Suppressor macrophage (primary cell): ENCODE measurements at places on chromosomes 13 and 19.

GRCh38 chr13:84129966-84130365, 247.7 kb upstream of the SLITRK1 start:
- no peak for DNase-seq

DNA sequence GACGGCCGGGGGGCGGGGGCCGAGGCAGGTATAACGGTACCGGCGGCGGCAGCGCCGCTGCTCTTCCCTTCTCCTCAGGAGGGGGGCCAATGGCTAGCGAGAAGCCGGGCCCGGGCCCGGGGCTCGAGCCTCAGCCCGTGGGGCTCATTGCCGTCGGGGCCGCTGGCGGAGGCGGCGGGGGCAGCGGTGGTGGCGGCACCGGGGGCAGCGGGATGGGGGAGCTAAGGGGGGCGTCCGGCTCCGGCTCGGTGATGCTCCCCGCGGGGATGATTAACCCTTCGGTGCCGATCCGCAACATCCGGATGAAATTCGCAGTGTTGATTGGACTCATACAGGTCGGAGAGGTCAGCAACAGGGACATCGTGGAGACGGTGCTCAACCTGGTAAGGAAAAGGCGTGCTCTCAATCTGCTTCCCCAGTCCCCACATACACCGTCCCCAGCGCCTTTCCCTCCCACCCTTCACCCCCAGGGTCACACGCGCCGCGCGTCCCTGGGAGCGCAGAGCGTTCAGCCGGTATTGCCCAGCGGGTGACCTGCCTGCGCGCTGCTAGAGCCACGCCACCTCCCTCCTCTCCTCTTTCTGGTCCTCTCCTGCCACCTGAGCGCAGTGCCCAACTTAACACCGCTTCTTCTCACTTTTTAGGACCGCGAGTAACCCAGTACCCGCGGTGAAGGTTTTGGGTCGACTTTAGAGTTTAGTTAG, 814 bp downstream of the NBEA start:
- no peak for DNase-seq

DNA sequence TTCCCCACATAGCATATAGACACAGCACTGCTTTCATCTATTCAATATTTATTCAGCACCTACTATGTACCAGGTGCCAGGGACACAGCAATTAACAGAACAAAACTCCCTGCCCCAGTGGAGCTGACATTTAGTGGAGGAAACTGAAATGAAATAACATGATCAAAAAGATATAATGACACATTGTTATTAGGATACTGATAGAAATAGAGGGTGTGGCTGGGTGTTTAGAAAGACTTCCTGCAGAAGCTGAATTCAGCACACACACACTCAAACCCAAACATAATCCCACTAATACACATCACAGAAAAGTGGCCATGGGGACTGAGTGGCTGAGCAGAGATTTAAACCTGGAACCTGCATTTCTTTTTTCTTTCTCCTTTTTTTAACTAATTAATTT, 3.8 kb upstream of the CDC37 start:
- no peak for DNase-seq

DNA sequence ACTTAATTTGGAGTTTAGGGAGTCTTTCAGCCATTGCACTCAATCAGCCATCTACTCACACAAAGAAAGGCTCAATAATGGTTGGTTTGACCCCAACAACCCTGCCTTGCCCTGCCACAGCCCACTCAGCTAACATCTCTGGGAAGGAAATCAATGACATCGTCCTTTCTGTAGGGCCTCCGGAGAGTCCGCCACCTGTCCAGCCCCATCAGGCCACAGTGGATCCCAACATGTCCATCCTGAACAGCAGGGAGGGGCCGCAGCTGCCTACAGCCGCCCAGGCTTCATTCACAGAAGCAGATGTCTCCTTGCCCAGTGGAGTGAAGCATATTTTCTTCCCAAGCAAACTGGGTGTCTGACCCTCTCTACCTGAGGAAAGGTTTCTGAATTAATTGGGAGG, 4.2 kb upstream of the CDX2 start:
- DNase-seq: no peak

- no peak for DNase-seq
These were observed 6.3 kb downstream of the KCTD12 start for GRCh38 chr13:76879883-76880270.

DNA sequence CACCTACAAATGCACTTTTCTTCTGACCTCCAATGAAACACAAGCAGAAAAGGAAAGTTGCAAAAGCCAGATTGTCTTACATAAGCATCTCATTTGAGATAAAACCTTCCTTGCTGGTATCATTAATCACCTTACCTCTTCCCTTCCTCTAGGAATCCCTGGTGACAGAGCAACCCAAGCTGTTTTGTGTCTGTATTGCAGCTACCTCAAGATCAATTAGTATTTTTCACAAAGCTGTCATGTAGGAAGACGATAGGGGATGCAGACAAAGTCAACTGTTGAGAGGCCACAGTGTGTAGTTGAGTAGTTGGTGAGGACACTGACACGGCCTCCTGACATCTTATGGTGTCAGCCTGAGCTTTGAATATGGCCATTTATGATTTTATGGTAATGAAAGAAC, 339.1 kb upstream of the SLC10A2 start:
- no peak for DNase-seq

GRCh38 chr19:41861116-41861768, 1.2 kb downstream of the RPS19 start:
- DNase-seq: peak; percentile 21

GRCh38 chr13:36673352-36673751, 468 bp upstream of the SERTM1 start:
- DNase-seq: no peak

DNA sequence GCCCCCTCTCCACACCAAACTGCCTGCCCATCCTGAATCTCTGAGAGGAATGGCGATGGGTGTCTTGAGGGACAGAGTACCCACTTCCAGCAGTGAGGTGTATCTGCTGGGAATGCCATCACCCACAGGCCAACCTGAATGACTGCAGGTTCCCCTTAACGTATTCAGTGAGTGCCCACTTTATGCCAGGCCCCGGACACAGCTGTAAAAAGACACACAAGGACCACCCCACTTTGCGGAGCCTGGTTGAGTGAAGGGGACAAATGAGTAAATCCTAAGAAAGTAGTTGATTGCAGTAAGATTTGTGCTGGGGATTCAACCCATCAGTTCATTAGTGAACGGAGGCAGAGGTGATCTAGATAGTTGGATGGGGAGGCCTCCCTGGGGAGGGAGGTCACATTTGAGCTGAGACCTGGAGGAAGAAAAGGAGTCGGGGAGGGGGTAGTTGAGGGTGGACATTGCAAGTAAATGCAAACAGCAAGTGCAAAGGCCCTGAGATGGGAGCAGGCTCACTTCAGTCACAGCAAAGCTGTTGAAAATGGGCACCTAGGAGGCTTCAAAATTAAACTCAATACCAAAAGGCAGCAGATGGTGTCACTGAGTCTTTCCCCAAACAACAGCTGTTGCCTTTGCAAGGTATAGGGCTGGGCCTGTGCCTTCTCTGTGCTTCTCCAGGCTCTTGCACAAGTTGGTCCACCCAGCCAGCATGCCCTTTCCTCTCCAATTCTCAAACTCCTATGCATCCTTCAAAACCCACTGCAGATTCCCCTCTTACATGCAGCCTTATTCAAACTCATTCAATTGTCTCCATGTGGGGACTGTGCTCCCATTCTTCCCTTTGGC, 4.3 kb downstream of the GDF15 start:
- peak; percentile 21 for DNase-seq
